ENCODE measurements at places on chromosomes 11 and 22. TPM values are rescaled to one million over a fixed set of nuclear protein-coding genes. Genes with fewer than 3 reads are reported as not detected.

The PLCB3 gene
- 32.5 TPM for polyA plus RNA-seq

The TOB2 gene
- 14.5 TPM for polyA plus RNA-seq

The PKNOX2 gene
- 0.03 TPM for polyA plus RNA-seq

The CARD10 gene
- polyA plus RNA-seq: 40.1 TPM

The TRIM48 gene
- not detected for polyA plus RNA-seq

The TSSK2 gene
- not detected for polyA plus RNA-seq

The MYO7A gene
- 1.1 TPM for polyA plus RNA-seq

The MS4A6E gene
- not detected for polyA plus RNA-seq

The OR4D9 gene
- polyA plus RNA-seq: not detected

The TIGD3 gene
- polyA plus RNA-seq: 0.05 TPM

DNA sequence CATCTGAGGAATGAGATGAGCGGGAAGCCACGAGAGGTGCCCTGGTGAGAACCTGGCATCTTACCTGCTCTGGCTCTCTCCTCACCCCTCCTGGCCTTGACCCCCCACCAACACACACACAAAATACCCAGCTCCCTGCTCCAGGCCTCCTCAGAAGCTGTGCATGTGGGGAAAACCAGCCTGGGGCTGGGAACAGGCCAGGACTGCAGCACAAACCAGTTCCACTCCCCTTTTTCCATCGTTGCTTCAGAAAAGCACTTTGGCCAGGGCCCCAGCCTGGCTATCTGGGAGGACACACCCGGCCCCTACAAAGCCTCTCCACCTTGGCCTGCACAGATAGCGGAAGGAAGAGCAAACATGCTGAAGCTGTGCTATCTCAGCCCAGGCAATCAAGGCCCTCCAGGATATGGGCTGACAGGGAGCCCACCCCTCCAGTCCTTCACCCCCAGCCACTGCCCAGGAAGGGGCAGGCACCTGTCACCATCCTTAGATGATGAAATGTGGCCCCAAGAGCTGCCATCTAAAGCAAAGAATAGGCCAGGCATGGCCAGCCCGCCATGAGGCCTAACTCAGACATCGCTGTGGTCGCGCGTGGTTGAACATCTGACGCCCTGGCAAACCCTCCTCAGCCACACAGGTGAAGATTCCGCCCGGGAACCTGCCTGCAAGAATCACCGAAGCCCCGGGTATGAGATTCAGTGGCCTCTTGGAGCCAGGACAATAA, 35.4 kb downstream of the PISD start:
- no peak for DNase-seq
- peaks cover 18% of the 10 kb centered on the region for H3K4me1 ChIP-seq
- no peaks in the 10 kb centered on the region for H3K27me3 ChIP-seq
- no peak overlapping the region for H3K4me3 ChIP-seq

GRCh38 chr22:30015229-30015797, 65.0 kb upstream of the HORMAD2 start:
- H3K27ac ChIP-seq: no peak overlapping the region
- no peaks in the 10 kb centered on the region for H3K4me1 ChIP-seq
- H3K27me3 ChIP-seq: no peaks in the 10 kb centered on the region
- DNase-seq: no peak
- H3K36me3 ChIP-seq: peaks cover 29% of the 10 kb centered on the region

DNA sequence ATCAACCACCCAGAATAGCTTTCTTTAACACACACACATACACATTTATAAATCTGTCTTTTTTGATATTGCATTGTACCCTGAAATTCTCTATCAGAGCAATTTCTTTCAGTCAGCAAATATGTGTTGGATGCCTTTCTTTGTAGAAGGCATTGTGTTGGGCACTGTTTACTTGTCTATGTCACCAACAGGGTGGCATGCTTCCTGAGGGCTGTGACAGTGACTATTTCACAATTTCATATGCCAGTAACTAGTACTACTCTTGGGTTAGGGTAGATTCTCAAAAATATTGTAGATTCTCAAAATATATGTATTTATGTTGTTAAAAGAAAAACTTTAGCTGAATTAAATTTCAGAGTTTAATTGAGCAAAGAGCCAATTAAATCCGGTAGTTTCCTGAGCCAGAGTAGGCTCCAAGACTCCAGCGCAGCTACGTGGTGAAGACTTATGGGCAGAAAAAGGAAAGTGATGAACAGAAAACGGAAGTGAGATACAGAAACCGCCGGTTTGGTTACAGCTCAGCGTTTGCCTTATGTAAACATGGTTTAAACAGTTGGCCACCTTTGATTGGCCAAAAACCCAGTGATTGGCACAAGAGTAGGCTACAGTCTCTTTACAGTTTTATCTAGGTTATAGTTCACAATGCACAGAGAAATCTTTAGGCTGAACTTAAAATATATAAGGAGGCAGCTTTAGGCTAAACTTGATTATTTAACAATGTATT, 723.3 kb downstream of the NTM start:
- no peaks in the 10 kb centered on the region for H3K4me1 ChIP-seq
- H3K27me3 ChIP-seq: no peaks in the 10 kb centered on the region
- no peaks in the 10 kb centered on the region for H3K36me3 ChIP-seq
- H3K27ac ChIP-seq: no peak overlapping the region
- no peak for DNase-seq
- no peak overlapping the region for H3K4me3 ChIP-seq

- peak overlapping the region; percentile 84 for H3K27ac ChIP-seq
- H3K4me1 ChIP-seq: peaks cover 57% of the 10 kb centered on the region
- peaks cover 21% of the 10 kb centered on the region for H3K36me3 ChIP-seq
- H3K27me3 ChIP-seq: no peaks in the 10 kb centered on the region
- peak overlapping the region; percentile 95 for H3K4me3 ChIP-seq
Measured at GRCh38 chr22:37906364-37907008, 389 bp downstream of the MICALL1 start.

GRCh38 chr11:32829680-32830412, at the start of gene PRRG4:
TSS of gene PRRG4 (plus strand) at chr11:32829927. CDS start at chr11:32830530, 603 bp downstream.
- no peak for DNase-seq
- H3K36me3 ChIP-seq: no peaks in the 10 kb centered on the region
- peak within 1 kb of the TSS; percentile 94 for H3K4me3 ChIP-seq
- H3K27me3 ChIP-seq: no peaks in the 10 kb centered on the region
- peak within 1 kb of the TSS; percentile 88 for H3K27ac ChIP-seq

DNA sequence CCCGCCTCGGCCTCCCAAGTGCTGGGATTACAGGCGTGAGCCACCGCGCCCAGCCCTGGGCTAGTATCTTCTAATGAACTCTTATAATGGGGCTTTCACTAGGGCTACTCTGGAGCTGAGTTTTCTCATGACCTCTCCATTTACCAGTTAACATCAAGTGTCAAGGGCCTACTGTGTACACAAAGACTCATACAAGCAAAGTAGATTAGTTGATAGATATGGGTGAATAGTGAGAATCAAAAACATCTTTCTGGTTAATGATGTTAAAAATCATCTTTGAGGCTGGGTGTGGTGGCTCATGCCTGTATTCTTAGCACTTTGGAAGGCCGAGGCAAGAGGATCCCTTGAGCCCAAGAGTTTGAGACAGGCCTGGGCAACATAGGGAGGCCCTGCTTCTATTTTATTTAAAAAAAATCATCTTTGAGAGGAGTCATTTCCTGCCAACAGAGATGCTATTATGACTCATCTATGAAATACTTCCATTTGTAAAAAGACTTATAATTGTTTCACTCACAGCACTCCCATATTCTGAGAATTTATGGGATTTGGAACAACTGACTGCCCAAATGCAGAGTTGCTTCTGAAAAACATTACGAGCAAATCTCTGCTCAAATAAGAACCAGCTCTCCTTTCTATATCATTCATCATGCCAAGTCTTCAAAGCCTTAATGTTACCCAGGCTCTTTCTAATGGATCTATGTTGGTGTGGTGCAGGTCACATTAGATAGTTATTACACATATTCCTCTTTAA, 57.0 kb downstream of the GDPD4 start:
- H3K36me3 ChIP-seq: no peaks in the 10 kb centered on the region
- H3K27me3 ChIP-seq: no peaks in the 10 kb centered on the region
- no peak overlapping the region for H3K4me3 ChIP-seq
- H3K4me1 ChIP-seq: peaks cover 26% of the 10 kb centered on the region
- peak overlapping the region; percentile 76 for H3K27ac ChIP-seq

- H3K27me3 ChIP-seq: peaks cover 10% of the 10 kb centered on the region
- H3K27ac ChIP-seq: no peak overlapping the region
- H3K4me3 ChIP-seq: no peak overlapping the region
- no peak for DNase-seq
Measured at GRCh38 chr11:118012083-118012669, 26.0 kb downstream of the IL10RA start.

DNA sequence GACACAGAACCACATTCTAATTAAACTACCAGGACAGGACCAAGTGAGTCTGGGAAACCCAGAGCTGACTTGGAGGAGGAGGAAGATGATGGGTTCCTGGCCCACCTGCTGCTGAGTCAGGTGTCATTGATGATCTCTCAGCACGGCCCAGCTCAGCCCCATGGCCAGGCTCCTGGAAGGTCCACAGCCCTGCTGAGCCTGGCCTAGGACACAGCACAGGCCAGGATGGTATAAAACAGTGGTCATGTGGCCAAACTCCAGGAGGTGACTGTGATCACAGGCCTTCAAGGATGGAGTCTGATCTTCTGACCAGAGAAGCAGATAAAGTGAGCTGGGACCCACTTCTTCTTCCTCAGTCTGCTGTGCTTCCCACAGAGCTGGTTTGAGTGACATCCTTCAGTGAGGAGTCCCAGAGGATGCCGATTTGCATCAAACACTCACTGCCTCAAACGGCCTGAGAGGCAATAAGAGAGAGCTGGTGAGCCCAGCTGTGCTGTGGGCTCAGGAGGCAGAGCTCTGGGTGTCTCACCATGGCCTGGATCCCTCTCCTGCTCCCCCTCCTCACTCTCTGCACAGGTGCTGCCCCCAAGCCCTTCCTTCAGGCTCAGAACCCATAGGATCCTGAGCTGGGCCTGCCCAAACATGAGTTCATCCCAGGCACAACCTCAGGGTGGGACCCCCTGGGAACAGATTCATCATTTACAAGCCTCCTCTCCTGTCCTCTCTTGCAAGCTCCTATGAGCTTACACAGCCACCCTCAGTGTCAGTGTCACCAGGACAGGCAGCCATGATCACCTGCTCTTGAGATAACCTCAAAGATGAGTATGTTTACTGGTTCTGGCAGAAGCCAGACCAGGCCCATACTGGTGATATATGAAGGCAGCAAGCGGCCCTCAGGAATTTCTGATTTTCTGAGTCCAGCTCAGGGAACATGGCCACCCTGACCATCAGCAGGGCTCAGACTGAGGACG, 37.7 kb upstream of the IGLL5 start:
- no peaks in the 10 kb centered on the region for H3K4me1 ChIP-seq
- no peaks in the 10 kb centered on the region for H3K36me3 ChIP-seq
- peaks cover 16% of the 10 kb centered on the region for H3K27me3 ChIP-seq
- no peak for DNase-seq

DNA sequence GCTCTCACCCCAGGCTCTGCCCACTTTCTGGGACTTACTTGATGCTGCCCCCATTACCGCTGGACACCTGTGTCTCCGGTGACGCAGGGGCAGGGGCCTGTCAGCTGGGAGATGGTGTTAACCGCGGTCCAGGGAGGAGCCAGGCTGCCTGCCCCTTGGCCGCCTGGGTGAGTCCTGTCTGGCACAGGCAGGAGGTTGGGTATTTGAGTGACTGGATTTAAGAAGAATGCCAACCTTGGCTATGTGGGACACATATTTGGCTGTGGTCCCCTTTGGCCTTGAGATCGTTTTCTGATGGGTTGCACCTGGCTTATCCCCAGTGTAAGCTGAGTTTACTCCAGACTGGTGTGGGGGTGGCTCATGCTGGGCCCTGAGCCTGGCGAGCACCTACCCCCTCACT, 2.5 kb downstream of the MUC6 start:
- no peaks in the 10 kb centered on the region for H3K4me1 ChIP-seq
- no peak for DNase-seq
- H3K27ac ChIP-seq: no peak overlapping the region
- H3K27me3 ChIP-seq: peaks cover 14% of the 10 kb centered on the region
- H3K36me3 ChIP-seq: no peaks in the 10 kb centered on the region

DNA sequence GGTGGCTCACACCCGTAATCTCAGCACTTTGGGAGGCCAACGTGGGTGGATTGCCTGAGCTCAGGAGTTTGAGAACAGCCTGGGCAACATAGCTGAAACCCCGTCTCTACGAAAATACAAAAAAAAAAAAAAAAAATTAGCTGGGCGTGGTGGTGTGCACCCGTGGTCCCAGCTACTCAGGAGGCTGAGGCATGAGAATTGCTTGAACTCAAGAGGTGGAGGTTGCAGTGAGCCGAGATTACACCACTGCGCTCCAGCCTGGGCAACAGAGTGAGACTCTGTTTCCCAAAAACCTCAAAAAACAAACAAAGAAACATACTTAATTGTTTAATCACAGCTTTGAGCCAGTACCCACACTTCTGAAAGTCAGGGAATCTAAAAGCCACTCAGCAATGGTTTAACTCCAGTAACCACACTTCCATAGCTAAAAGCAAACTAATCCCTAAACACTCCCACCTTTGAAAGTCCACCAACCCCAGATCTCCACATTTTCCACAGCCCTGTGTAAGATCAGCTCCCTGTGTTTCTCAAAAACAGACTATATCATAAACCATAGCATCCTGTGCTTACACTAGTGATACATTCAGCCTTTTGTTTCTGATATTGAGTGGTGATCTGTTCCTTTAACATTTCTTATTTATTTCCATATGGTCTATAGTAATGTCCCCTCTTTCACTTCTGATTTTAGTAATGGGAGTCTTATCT, 4.9 kb upstream of the OR2AT4 start:
- H3K27ac ChIP-seq: no peak overlapping the region
- no peak for DNase-seq
- no peaks in the 10 kb centered on the region for H3K36me3 ChIP-seq
- no peaks in the 10 kb centered on the region for H3K4me1 ChIP-seq

DNA sequence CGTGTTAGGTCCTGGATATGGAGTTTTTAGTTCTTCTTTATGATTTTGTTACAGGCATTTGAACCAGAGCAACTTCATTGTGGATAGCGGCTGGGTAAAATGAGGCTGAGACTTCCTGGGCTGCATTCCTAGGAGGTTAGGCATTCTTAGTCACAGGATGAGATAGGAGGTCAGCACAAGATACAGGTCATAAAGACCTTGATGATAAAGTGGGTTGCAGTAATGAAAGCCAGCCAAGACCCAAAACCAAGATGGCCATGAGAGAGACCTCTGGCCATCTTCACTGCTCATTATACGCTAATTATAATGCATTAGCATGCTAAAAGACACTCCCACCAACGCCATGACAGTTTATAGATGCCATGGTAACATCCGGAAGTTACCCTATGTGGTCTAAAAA, 23.4 kb upstream of the CLMP start:
- no peaks in the 10 kb centered on the region for H3K36me3 ChIP-seq
- no peak overlapping the region for H3K27ac ChIP-seq
- H3K4me1 ChIP-seq: peaks cover 12% of the 10 kb centered on the region
- no peak for DNase-seq
- no peaks in the 10 kb centered on the region for H3K27me3 ChIP-seq

DNA sequence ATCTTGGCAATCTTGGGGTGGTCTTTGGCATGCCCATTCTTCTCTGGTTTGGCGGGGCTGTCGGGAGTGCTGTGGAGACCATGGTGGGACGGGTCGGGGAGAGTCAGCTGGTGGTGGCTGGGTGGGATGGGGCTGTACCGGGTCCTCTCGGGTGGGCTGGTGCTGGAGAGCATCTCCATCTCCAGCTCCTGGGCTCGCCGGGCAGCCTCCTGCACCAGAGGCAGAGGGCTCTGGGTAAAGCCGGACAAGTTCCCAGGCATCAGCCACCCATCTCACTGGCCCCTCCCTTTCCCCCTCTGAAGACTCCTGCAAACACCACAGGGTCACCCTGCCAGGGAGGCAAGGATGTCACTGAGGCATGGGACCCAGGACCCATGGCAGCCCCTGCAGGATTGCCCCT, 25.1 kb downstream of the ANKK1 start:
- no peaks in the 10 kb centered on the region for H3K4me1 ChIP-seq
- H3K36me3 ChIP-seq: no peaks in the 10 kb centered on the region
- no peak overlapping the region for H3K27ac ChIP-seq

- H3K27ac ChIP-seq: no peak overlapping the region
- no peak overlapping the region for H3K4me3 ChIP-seq
- peaks cover 5% of the 10 kb centered on the region for H3K27me3 ChIP-seq
- no peak for DNase-seq
- no peaks in the 10 kb centered on the region for H3K36me3 ChIP-seq
- H3K4me1 ChIP-seq: no peaks in the 10 kb centered on the region
Measured at GRCh38 chr11:76288166-76288980, 82.1 kb upstream of the WNT11 start.

Data from keratinocyte (primary cell).